ENCODE measurements at places on chromosomes 1 and 21. TPM values are rescaled to one million over a fixed set of nuclear protein-coding genes. Genes with fewer than 3 reads are reported as not detected.

Gene RUNX3
- 0.30 TPM for polyA plus RNA-seq

Gene SELE
- polyA plus RNA-seq: 0.61 TPM

Gene FMN2
- polyA plus RNA-seq: 1.7 TPM

Gene YBEY
- 15.3 TPM for polyA plus RNA-seq

Gene EXOC8
- polyA plus RNA-seq: 2.4 TPM

Gene FMO4
- polyA plus RNA-seq: 3.2 TPM

Gene ATP1A4
- polyA plus RNA-seq: not detected

Gene SYTL1
- 207 TPM for polyA plus RNA-seq

Gene TMPRSS15
- polyA plus RNA-seq: not detected

Gene SPTA1
- 0.09 TPM for polyA plus RNA-seq

Gene AQP10
- polyA plus RNA-seq: 0.07 TPM

Data from pancreas (tissue), 10 donors.